ENCODE measurements at places on chromosomes 7 and 10.

DNA sequence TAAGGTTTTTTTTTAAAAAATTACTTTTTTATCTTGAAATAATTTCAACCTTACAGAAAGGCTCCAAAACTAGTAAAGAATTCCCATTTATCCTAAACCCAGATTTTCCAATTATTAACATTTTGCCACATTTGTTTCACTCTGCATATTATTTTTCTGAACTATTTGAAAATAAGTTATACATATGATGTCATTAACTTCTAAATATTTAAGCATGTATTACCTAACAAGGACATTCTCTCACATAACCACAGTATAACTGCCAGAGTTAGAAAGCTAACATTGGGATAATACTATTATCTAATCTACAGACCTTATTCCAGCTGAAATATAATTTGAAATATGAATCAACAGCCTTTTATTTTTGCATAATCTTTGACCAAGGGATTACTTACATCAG is 65.8 kb downstream of the SLC18A2 start:
- DNase-seq, result no peak

DNA sequence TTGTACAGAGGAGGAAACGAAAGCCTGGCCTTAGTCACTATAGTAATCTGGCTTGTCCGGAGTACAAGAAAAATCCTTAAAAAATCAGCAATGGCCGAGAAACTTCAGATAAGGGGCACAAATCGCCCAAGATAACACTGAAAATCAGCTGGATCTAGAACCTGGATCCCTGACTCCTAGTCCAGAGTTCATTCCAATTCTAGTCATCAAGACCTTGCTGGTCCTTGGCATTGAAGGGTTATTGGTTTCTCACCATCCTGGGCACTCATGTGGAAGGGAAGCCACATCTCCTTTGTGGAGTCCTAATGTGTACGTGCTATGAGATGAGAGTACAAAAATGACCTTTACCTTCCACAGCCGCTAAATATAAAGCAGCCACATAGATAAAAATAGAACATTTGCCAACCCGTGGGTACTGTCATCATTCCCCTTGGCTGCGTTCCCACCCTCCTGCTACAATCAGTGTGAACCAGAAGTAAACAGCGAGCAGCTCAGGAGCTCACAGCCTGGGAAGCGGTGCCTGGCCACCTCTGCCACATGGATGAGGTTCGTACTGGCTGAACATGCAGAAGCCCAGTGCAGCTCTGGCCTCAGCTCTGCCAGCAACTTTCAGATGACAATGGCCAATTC is 116.0 kb upstream of the PDLIM1 start:
- DNase-seq, result no peak

DNA sequence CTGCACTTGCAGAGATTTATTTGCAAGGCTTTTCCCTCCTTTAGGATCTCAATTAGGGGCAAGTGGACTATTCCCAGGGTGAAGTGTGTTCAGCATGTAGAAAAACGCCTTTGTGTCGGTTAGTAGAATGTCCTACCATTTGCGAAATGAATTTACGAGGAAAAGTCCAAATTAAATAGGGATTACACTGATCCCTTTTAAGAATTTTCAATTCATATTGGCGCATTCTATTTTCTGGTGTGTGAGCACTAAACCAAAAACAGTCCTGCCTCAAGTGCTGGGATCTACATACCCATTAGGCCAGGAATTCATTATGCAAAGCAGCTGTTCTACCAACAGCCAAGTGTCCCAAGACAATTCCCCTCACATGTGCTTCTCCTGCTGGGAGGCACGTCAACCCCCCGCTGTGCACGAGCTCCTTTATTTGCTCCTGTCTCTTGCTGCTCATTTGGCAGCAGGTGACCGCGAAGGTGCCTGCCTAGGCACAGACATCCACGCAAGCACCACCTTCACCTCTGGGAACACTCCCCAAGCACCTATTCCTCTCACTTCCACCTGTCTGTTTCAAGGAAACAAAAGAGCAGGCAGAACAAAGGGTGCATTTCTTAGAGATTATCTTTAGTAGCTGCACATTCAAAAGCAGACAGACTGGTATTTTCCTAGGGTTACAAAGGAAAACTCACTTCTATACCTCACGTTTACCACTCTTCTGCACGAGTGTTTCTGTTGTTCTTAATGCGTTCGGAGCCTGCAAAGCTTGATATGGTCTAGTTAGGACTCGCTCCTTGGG is 134.6 kb upstream of the FGFR2 start:
- DNase-seq, result no peak

DNA sequence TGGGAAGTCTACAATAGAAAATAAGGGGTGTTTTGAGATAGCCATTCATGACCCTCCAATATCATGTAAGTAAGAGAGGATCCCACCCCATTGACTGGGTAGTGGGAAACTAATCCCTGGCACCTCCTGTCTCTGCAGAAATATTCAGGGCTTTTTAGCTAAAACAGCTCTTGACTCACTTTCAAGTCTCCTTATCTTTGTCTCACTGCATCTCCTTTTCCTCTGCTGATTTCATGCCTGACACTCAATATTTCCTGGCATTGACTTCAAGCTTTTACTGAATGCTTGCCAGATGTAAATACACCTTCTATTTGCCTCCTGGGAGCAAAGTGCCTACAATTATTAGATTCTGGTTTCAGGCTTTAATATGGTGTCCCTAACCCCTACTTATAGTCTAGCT is 57.1 kb downstream of the CHRM2 start:
- no peak for DNase-seq

DNA sequence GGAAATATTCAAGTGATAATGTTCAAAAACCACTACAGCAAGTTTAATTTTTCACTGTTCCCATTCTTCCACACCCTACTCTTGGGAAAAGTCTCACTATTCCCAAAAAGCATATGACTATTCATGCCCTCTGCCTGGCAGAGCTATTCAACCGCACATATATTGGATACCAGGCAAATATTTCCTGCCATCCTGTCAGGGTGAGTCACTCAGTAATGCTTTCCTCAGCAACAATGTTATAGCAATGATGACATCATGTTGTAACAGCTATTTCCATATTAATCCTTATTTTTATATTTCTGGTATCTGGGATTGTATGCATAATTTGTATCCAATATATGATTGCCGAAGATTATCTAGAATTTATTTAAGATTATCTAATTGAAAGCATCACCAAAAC is 114.0 kb upstream of the PLXDC2 start:
- DNase-seq, result no peak

DNA sequence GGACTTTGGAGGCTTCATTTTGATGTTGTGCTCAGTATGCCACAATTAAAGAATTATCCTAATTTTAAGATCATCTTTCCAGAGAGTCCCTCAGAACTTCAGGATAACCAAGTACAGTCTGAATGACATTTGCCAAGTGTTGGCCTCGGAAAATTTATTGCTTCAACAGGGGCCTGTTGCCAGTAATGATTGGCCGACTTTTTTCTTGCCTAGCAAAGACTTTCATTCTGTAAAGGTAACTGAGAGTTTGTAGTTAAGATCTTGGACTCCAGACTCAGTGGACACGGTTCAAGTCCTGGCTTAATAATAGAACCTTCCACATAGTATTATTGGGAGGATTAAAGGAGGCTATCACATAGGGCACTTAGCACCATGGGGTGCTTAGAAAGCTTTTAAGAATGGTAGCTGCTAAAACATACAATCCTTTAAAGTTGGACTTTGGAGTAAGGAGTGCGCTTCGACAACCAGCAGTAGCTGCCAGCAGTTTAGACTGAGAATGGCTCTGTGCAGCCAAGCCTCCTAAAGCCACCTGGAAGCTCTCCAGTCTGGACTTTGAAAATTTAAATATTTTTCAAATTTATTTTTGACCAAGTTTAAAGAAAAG is 90.0 kb downstream of the PLCE1 start:
- no peak for DNase-seq

DNA sequence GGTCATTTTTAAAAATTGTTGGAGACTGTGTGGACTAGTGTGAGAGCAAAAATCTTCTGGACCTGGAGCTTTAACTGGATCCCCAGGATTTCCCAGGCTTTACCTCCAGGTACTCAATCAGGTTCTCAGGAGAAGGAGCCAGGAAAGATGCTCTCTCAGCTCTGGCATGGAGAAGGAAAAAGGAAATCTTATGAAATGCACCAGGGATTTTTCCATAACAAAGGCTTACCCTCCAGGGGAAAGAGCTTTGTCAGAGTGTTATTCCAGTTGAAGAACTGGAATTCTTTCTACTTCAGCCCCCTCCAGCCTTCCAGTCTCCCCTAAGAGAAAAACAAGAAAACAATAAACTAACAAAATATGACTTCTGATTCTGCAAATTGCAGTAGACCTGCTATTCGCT is 436.7 kb upstream of the ANKRD30A start:
- DNase-seq, result no peak

DNA sequence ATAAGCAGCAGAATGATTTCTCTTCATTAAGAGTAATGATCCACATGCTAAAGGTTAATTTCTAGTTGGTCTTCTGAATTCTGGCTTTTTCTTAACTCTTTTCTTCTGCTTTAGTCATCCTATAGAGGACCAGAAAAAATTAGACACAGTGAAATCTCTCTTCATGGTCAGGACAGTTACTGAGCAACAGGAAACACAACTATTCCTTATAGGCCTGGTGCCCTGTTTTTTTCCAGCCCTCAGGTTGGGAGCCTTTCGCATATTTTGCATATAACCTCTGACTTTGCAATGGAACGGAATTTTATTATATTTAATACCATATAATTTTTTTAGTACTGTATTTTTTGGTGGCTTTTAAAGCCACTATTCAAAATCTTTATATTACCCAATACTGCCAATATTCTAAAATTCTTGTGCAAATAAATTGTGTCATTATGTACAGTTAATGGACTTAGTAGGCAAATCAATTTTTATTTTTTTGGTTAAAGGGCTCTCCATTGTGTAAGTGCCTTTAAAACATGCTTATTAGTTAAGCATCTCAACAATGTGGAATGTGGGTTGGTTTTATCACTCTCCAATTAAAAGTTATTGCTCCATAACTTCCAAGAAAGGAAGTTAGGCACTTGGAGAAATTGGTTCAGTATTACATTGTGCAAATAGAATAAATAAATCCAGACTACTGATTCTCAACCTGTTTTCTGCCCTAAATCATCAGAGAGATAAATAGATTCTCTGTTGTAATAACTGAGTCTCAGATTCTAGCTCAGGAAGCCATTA is 22.5 kb downstream of the ARL4A start:
- DNase-seq, result no peak

GRCh38 chr10:118692872-118693271 is 61.9 kb downstream of the CACUL1 start:
- no peak for DNase-seq

DNA sequence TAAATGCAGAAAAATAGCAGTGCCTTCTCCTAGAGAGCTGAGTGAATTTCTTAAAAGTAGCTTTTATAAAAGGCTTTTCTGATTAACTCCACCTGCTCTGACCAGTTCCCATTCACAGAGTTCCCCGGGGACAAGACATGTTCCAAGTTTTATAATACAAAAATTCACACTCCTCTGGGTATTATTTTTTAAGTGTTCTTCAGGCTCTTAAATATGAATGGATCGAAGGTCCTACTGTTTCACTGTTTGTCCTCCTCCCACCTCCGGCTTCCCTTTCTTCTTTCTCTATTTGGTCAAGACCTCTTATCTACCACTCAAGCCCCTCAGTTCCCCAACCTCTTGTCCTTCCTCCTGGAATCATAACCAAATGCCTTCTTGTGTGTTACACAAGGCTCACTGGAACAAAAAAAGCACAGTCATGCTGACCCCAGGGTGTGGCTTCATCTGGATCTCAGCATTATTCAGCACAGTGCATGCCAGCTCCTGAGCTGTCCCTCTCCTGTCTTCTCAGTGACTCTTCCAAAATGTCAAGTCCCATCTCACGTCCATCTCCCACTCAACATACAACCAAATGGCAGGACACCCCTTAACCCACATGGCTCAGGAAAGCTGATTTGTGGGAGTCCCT is 222.4 kb downstream of the SORCS1 start:
- DNase-seq, result no peak
